ENCODE measurements at places on chromosomes 4 and X. TPM values are rescaled to one million over a fixed set of nuclear protein-coding genes. Genes with fewer than 3 reads are reported as not detected.

USP26 gene
- not detected for total RNA-seq

F8A2 gene
- total RNA-seq: not detected

TAF7L gene
- not detected for total RNA-seq

ARSJ gene
- total RNA-seq: 0.45 TPM

KDM5C gene
- 208 TPM for total RNA-seq

GRCh38 chr4:145552181-145552822, 66.9 kb upstream of the MMAA start:
- H3K36me3 ChIP-seq: peaks cover 2% of the 10 kb centered on the region
- no peak for DNase-seq
- peak overlapping the region; percentile 91 for H3K27ac ChIP-seq
- H3K4me1 ChIP-seq: peaks cover 10% of the 10 kb centered on the region
- no peaks in the 10 kb centered on the region for H3K27me3 ChIP-seq
- no peak overlapping the region for H3K4me3 ChIP-seq

DNA sequence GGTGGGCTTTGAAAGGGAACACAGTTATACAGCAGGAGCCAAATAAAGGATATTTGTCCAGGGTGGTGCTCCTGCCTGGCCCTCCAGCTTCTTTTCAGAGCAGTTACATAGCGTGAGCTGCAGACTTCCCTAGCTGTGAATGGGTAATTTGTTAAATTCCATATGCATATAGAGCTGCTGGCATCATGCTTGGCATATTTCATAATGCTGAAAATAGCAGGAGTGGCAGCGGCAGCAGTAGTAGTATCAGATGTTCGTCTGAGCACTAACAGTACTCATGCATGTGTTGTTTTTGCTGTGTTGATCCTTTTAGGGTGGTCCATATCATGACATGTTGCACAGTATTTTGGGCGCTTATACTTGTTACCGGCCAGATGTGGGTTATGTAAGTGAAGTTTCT, 33.6 kb upstream of the TADA2B start:
- H3K4me1 ChIP-seq: peaks cover 6% of the 10 kb centered on the region
- no peak for DNase-seq
- no peak overlapping the region for H3K4me3 ChIP-seq
- H3K27ac ChIP-seq: peak overlapping the region; percentile 75
- peaks cover 4% of the 10 kb centered on the region for H3K36me3 ChIP-seq
- no peaks in the 10 kb centered on the region for H3K27me3 ChIP-seq

DNA sequence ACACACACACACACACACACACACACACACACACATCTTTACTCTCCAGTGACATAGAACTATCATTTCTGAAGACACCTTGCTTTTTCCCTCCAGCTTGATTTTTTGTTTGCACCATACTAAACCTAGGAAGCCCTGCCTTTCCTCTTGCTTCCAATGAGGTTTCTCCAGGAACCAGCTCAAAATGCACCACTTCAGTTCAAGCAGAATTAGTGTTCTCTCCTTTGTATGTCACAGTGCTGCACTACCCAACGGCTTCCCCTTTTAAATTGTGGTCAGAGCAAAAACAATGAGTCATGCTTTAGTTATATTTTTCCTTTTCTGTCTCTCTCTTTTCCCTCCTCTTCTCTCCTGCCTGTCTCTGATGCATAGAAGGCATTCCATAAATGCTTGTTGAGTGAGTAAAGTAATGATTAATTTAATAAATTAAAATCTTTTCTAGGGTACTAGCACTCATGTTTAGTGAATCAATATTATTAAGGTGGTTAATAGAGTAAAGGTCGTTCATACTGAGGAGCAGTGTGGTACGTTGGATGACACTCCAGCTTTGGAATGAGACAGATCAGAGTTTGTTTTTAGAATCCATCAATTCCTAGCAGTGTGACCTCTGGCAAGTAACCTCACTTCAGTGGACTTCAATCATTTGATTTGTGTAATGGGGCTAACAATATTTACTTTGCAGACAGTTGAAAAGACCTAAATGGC, 5.9 kb downstream of the RTL3 start:
- H3K4me3 ChIP-seq: no peak overlapping the region
- DNase-seq: no peak
- H3K4me1 ChIP-seq: peaks cover 9% of the 10 kb centered on the region
- H3K27ac ChIP-seq: no peak overlapping the region
- no peaks in the 10 kb centered on the region for H3K36me3 ChIP-seq

DNA sequence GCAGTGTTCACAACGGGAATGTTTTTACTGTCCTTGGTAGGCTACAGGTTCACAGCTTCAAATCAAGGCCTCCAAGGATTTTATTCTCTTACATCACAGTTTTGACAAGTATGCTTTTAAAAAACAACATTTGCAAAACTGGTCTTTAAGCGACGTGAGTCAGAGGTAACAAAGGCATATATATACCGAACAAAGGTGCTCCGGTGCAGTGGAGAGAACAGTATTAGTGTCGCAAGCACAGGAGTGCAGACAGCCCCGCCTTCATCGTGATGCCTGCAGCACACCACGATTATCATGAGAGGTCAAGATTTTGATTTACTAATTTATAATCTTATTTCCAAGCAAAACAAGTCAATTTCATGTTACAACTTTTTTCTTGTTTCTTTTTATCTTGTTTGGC, 90.8 kb downstream of the GATB start:
- H3K27me3 ChIP-seq: no peaks in the 10 kb centered on the region
- peaks cover 2% of the 10 kb centered on the region for H3K4me1 ChIP-seq
- DNase-seq: no peak
- H3K36me3 ChIP-seq: peaks cover 4% of the 10 kb centered on the region
- no peak overlapping the region for H3K27ac ChIP-seq
- H3K4me3 ChIP-seq: no peak overlapping the region

DNA sequence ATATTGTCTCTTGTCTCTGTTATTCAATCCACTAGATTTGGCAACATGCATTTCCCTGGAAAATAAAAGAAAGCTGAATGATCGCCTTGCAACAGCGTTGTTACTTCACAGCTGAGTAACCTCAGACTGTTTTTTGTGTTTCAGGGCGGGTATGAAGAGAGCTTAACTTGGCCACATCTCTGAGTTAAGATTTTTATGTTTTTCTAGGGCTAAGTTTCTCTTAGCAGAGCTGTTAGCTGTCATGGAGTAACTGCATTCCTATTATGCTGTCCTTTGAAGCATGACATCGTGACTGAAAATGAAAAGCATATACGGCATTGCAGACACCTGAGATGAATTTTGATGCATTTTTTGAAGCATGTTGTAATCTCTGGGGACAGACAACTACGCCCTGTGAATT, 1798.9 kb downstream of the PCDH7 start:
- DNase-seq: no peak
- no peaks in the 10 kb centered on the region for H3K36me3 ChIP-seq
- H3K4me3 ChIP-seq: no peak overlapping the region

DNA sequence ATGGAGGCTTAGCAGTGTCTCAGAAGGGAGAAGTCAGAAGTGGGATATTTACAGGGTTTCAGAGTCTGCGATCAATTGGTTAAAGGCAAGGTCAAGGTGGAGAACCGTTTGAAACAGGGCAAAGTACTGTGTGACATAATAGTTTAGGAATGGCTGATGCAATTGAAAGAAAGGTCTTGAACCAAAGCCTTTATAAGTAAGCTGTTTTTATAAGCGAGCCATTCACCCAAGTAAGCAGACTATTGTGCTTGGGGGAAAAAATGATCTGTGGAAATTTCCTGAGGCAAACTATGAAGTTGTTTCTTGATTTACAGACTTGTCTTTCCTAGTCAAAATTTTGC, 327.3 kb downstream of the CAMK2D start:
- no peak for DNase-seq
- no peaks in the 10 kb centered on the region for H3K36me3 ChIP-seq
- no peak overlapping the region for H3K27ac ChIP-seq
- no peak overlapping the region for H3K4me3 ChIP-seq
- H3K4me1 ChIP-seq: peaks cover 7% of the 10 kb centered on the region

DNA sequence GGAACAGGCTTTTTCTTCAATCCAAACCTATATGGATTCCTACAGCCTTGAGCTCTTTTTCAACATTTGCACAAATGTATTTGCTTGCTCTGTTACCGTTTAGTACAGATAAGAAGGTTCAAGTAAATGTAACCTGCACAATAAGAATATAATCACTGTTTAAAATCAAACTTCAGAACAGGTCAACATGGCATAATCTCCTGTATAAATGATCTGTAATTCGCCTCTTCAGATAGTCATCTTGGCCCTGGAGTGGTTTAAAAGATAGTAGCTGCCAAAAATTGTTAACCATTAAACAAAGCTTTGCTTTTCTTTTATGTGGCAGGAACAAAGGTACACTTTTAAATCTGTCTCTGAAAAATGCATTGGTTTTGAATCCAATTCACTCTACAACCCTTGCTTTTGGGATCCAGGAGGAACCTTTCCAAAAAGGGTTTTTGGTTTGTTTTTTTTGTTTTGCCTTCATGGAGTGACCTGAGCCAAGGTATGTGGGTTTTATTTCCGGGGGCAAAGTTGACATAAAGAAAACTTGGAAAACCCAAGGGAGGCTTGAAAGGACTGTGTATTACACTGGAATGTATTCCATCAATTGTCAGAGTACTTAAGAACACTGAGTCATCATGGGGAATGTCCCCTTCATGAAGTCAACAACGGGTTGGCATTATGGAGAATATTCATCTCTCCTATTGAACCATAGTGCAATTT, 210.4 kb upstream of the HCCS start:
- no peaks in the 10 kb centered on the region for H3K4me1 ChIP-seq
- H3K36me3 ChIP-seq: no peaks in the 10 kb centered on the region
- no peak for DNase-seq
- no peak overlapping the region for H3K27ac ChIP-seq

DNA sequence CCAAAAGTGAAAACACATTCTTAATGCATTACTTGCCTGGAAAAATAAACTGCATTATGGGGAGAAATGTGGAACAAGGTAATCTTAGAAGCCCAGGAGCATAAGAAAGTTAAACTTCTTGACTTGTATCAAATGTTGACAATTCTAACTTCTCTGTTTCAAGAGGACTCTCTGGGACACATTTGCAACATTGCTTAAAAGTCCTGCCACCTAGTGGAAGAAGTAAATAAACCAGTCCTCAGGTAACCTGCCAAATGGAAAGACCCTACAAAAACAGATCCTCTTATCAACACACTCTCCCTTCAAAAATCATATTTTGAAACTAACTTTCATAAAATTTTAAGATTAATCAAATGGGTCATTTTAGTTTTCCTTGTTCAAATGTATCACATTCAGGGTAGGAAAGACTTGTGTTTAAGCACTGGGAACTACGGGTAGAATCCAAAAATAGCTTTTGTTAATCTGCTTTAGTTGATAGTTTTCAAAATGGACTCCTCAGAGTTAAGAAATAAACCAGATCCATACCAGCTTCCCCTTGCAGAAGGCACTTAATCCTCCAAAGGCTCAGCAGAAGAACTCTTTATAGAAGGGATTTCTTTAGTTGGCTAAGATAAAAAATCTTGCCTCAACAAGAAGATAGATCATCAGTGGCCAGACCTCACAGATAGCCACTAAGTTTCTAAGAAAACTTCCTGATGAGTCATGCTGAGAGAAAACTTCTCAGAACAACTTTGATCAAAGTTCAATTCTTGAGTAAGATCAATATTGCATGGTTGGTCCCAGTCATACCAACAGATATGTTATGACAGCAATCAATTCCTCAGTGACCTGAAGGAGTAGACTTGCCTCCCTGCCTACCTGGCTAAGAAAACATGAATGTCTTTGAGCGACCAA, 141.7 kb downstream of the HHIP start:
- no peaks in the 10 kb centered on the region for H3K4me1 ChIP-seq
- H3K36me3 ChIP-seq: no peaks in the 10 kb centered on the region
- no peak overlapping the region for H3K27ac ChIP-seq
- H3K27me3 ChIP-seq: no peaks in the 10 kb centered on the region
- H3K4me3 ChIP-seq: no peak overlapping the region

DNA sequence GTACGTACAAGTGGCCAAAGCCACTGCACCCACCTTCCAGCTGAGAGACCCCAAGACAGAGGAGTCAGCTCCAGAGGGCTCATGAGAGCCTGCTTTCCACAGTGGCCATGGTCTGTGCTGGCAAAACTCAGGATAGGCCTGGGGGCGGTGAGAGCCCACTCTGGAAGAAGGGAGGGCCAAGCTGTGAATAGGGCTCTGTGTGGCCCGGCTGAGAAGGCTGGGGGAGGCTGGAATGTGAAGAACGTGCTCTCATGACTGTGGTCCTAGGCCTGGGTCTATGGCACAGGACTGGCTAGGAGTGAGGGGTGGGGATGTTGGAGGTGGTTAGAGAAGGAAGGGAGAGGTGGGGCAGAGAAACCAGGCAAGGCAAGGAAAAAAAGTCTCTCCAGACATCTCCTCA, 13.3 kb downstream of the STARD8 start:
- H3K4me3 ChIP-seq: no peak overlapping the region
- DNase-seq: no peak
- no peaks in the 10 kb centered on the region for H3K27me3 ChIP-seq
- H3K27ac ChIP-seq: no peak overlapping the region

DNA sequence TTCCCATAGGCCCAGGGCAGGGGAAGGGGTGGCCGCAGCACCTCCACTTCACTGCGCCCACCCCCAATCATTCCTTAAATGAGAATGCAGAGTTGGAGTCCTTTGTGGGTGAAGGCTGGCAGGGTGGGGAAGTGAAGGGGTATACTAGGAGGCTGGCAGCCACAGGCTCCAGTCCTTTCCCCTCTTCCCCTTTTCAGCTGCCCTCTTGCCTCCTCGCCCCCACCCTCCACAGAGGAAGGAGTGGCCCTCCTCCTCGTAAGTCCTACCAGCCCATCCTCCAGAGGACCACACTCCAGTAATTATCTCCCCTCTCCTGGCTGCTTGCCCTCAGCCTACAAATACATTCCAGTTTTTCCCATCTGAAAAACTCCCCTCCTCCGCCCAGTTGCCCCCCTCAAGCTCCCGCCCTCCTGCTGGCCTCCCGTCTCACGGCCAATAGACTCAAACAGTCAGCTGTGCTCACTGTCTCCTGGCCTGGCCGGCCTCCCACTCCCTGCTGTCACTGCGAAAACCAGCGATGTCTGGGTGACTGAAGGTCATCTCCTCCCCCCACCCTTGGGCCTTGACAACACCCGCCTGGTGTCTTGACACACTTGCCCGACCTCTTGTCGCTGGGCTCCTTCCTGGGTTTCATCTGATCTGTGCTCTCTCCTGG, 38.8 kb downstream of the EFNB1 start:
- H3K4me3 ChIP-seq: no peak overlapping the region
- H3K27ac ChIP-seq: no peak overlapping the region
- H3K4me1 ChIP-seq: peaks cover 9% of the 10 kb centered on the region

- H3K27me3 ChIP-seq: no peaks in the 10 kb centered on the region
- no peak overlapping the region for H3K4me3 ChIP-seq
- H3K36me3 ChIP-seq: no peaks in the 10 kb centered on the region
- no peak for DNase-seq
- no peaks in the 10 kb centered on the region for H3K4me1 ChIP-seq
- no peak overlapping the region for H3K27ac ChIP-seq
Measured at GRCh38 chrX:55127692-55128091, 38.9 kb downstream of the PAGE2 start.
